CD4-positive, alpha-beta T cell treated with Interferon gamma for 1 hour (primary cell): ENCODE measurements at places on chromosomes 7 and 10.

DNA sequence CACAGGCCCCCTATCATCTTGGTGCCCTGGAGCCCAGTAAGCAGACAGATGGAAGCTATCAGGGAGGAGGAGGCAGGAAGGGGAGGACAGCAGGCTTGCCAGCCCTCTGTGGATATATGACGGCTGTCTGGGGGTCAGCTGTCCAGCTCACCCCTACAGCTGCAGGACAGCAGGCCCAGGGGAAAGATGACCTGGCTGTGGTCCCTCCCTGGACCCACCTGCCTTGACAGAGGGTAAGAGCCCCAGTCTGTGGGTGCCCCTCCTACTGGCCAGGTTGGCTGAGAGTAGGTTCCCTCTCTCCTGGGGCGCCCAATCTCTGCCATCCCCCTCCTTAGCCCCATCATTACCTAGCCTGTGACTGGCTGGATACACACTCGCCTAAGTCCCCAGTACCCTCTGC lies 62.5 kb downstream of the C10orf143 start:
- no peak for DNase-seq

- DNase-seq = no peak
These were observed 1.4 kb downstream of the PARD3 start for GRCh38 chr10:34813626-34814222.

- DNase-seq = no peak
These were observed 78.0 kb downstream of the ARL5B start for GRCh38 chr10:18737236-18737635.

DNA sequence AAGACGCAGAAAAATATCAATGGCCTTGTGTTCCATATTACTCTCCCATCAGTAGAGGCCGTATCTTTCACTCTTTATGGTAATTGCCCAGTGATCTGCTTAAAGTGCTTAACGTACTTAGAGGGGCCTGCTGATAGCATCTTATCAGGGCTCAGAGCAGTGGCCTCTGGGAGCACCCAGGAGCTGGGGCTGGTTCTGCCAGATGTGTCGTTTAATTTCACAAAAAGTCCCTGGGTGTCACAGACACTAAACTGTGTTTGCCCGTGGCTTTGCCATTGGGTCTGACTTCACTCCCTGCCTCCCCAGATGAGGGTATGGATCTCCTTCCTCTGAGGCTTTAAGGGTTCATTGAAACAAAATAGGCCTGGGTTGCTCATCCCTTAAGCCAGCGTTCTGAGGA lies 435.3 kb downstream of the GATA3 start:
- DNase-seq = no peak

DNA sequence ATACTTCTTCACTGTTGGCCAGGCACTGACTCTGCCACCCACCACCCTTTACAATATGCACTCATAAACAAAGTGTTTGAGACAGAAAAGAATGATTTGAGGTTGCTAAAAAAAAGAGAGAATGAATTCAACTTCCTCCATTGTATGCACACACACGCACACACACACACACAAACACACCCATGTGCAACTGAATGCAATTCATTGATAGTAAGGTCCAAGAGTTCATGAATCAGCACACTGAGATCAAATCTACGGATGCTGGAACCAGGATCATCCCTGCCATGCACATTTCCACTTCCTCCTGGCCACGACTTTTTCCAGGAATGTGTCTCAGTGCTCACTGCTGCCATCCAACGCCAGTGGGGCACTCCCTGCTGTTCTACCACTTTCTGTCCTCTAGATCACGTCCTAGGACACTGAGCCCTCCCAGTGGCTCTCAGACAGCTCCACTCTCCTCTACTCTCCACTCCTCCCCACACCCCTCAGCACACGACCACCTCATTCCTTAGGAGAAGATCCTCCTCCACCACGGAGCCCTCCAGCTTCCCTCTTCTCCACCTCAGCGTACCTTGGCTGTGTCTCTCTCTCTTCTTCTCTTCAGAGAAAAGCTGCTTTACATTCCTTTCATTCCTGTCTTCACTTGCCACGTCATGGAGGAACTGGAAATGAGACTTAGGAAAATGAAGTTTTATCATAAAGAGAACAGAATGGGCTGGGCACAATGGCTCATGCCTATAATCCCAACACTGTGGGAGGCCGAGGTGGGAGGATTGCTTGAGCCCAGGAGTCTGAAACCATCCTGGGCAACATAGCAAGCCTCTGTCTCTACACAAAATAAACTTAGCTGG lies 12.0 kb upstream of the TMEM213 start:
- no peak for DNase-seq

- no peak for DNase-seq
These were observed 488.4 kb upstream of the AUTS2 start for GRCh38 chr7:69109879-69110278.

DNA sequence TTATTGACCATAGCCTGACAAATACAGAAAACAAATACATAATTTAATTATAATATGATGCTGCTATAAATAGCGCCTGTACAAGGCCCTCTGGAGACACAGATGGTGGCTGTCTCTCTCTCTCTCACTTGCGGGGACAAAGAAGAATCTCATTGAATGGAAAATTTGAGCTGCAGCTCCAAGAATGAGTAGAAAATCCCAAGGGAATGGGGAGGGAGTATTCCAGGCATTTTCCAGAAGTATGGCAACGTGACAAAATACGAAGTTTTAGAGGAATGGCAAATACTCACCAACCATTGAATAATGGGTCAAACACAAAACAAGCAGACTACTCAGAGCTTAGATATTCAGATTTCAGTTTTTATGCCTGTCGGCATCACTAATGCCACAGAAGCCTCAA lies 179.9 kb downstream of the NRP1 start:
- no peak for DNase-seq

DNA sequence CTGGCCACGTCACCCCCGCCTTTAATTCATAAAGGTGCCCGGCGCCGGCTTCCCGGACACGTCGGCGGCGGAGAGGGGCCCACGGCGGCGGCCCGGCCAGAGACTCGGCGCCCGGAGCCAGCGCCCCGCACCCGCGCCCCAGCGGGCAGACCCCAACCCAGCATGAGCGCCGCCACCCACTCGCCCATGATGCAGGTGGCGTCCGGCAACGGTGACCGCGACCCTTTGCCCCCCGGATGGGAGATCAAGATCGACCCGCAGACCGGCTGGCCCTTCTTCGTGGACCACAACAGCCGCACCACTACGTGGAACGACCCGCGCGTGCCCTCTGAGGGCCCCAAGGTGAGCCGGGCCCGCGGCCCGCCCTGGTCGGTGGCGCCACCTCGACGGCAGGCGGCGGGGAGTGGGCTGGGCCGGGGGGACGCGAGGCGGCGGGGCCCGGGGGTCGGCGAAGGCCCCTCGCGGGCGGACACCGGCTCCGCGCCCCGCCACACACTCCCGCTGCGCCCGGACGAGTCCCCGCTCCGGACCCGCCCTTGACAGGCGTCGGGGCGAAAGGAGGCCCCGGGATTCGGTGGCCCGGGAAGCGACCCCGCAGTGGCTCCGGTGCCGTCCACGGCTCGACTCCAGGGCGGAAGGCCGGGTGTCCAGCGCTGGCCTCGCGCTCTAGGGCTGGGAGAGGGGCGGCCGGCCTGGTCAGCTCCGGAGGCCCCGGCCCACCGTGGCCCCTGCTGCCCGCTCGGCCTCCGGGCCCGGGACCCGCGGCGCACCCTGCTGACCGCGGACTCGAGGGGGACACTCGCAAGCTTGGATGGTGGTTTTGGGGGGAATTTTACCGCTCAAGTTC lies 557 bp downstream of the BAG3 start:
- DNase-seq = no peak

DNA sequence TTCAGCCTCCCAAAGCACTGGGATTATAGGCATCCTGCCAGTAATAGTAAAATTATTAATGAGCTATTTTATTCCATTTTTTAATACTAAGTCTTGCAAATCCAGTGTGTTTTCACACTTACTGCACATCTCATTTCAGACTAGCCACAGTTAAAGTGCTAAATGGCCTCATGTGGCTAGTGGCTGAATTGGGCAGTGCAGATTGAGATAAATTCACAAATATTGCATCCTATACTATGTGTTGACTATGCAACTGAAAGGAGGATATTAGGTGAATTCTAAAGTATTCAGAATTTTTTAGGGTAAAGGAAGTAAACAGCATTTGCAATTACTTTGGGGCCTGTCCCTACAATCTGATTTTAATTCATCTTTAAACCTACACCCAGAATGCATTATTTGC lies 10.2 kb downstream of the APBB1IP start:
- DNase-seq = no peak

DNA sequence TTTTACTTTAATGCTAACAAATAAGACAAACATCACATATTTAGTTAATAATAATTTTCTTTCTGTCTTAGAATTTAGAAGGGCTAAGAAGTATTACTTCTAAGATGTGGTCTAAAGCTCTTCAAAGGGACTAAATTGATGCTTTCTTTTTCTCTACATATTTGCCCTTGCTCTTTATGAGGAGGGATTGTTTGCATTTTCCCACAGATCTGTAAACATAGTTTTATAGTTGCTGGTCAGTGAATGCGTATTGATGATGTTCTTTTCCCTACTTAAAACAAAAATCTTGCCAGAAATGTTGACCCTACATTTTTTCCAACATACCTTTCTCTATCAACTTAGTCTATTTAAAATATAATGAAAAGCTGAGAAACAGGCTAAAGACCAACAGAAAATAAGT lies 372.4 kb upstream of the LRGUK start:
- no peak for DNase-seq

DNA sequence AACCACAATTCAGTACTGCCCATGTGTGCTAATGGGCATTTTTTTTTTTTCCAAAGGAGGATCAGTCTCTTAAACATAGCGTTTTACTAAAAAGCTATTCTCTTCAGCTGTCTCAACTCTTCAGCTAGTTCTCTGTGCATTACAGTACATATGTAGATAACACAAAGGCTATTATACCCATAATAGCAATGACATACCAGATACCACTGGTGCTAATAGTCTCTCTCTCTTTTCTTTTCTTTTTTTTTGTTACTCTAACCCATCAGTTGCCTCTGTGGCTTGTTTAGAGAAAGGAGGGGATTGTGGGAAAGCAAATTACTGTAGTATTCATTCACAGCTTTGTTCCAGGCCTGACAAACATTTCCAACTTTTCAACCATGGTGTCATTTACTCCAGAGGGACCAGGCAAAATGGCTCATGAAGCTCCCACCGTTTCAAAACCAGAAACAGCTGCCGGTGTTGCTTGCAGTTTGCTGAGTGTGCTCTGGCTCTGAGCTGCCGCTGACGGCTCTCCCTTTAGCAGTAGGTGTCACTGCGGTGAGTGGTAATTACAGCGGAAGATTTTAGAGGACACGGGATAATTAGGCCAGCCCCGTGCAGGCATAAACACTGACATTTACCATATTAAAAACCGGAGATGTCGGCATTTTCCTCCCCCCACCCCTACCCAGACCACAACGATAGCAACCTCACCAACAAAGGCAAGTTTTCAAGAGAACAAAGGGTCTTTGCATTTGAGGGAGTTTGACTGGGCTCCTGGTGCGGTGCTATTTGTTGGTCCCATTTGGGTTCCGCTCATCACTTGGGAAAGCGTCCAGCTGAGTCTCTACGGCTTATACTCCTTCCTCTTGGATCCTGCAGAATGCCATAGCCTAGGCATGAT lies 1005.5 kb downstream of the KCNMA1 start:
- DNase-seq = no peak

DNA sequence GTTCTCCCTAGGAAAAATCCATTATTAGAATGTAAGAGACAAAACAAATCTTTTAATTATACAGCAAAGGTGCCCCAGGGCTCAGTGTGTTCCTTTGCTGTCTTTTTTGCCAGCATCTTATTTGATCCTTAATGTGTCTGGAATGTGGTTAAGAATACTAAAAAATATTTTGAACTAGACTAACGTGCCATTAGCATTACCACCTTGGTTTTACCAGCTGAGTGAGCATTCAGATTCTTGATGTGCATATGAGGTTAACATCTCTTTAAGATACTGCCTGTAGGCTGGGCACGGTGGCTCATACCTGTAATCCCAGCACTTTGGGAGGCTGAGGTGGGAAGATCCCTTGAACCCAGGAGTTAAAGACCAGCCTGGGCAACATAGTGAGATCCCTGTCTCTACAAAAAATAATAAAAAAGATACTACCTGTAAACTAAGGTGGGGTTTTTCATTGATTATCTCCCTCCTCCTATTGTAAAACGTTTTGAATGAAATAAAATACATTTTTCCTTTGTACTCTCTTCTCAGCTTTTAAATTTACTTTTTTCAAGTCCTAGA lies 96.6 kb downstream of the CCNY start:
- no peak for DNase-seq

DNA sequence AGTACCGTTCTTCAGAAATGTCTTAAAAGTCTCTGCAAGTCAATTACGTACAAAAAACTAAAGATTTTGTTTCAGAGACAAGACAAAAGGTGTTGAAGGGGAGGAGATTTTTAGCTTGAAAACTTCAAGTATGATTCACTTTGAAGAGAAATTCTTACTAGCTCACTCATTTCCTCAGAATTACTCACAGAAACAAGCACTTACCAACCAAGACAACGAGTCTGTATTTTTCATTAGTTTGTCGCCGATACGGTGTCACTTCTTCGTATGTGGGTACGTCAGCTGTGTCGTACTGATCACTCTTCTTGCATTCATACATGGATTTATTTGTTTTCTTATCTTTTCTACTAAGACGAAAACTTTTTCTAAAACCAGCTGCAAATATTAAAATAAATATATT lies 90.6 kb upstream of the ODAD2 start:
- DNase-seq = no peak

GRCh38 chr10:111968647-111969046 lies 214.9 kb downstream of the GPAM start:
- no peak for DNase-seq

GRCh38 chr10:94174838-94175237 lies 181.1 kb downstream of the PLCE1 start:
- DNase-seq = no peak

- DNase-seq = no peak
These were observed 75.1 kb downstream of the EBF3 start for GRCh38 chr10:129888784-129889616.

DNA sequence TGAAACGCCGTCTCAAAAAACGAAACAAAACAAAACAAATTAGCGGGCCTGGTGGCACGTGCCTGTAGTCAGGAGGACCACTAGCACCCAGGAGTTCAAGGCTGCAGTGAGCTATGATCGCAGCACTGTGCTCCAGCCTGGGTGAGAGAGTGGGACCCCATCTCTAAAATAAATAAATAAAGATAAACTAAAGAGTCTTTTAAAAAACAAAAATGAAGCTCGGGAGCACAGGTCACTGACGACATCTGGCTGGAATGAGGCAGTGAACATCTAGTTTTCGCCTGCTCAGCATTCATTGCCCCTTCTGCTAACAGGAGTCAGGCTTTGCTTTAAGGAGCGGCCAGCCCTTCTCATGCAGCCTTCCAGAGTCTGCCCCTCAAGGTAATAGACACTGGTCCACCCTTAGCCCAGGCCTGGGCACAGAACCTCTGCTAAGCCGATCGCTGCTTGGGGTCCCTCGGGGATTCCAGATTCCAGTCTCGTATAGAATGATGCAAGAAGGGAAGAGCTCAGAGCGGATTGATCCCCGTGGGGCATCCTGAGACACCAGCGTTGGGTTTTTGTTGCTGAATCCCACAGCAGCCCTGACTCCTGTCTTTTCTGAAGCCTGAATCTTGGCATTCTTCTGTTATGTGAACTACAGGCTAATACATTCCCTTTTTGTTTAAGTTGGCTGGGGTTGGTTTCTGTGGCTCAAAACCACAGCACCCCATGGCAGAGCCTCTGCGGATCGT lies 14.2 kb upstream of the FOXK1 start:
- DNase-seq = no peak
